ENCODE measurements at places on chromosomes 4 and X.
A peak's percentile ranks its signal among the peaks of the same experiment; 100 is the strongest.

DNA sequence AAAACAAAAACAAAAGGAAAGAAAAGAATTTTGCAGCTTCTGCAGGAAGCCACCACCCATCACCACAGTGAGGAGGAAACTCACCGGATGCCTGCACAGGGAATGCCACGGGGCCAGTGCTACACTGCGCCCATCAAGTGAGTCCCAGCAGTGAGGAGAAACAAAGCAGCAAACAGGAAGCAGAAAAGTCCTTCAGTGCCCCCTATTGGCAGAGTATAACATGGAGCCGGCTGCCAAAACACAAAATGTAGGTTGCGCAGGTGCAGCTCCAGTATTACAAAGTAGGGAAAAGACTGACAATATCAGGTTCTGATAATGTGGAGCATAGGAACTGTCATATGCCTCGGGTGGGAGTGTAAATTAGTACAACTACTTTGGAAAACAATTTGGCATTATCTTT, 23.3 kb upstream of the SCML2 start:
- no peaks in the 10 kb centered on the region for H3K4me1 ChIP-seq
- no peaks in the 10 kb centered on the region for H3K36me3 ChIP-seq
- DNase-seq = no peak
- peaks cover 3% of the 10 kb centered on the region for H3K27me3 ChIP-seq

GRCh38 chr4:75142850-75143249, 209.9 kb downstream of the PARM1 start:
- DNase-seq = no peak
- H3K36me3 ChIP-seq = no peaks in the 10 kb centered on the region
- no peaks in the 10 kb centered on the region for H3K4me1 ChIP-seq
- H3K27me3 ChIP-seq = peaks cover 1% of the 10 kb centered on the region

GRCh38 chr4:68378226-68378625, 28.3 kb upstream of the YTHDC1 start:
- DNase-seq = no peak
- H3K4me1 ChIP-seq = peaks cover 11% of the 10 kb centered on the region
- H3K4me3 ChIP-seq = no peak overlapping the region

GRCh38 chr4:108369035-108369655, 200.4 kb upstream of the LEF1 start:
- H3K36me3 ChIP-seq = no peaks in the 10 kb centered on the region
- H3K4me1 ChIP-seq = peaks cover 33% of the 10 kb centered on the region
- H3K27ac ChIP-seq = no peak overlapping the region
- no peak for DNase-seq

- H3K27me3 ChIP-seq = no peaks in the 10 kb centered on the region
- DNase-seq = no peak
- no peak overlapping the region for H3K4me3 ChIP-seq
- peaks cover 6% of the 10 kb centered on the region for H3K4me1 ChIP-seq
Measured at GRCh38 chr4:134807231-134807745, 605.7 kb upstream of the PABPC4L start.

DNA sequence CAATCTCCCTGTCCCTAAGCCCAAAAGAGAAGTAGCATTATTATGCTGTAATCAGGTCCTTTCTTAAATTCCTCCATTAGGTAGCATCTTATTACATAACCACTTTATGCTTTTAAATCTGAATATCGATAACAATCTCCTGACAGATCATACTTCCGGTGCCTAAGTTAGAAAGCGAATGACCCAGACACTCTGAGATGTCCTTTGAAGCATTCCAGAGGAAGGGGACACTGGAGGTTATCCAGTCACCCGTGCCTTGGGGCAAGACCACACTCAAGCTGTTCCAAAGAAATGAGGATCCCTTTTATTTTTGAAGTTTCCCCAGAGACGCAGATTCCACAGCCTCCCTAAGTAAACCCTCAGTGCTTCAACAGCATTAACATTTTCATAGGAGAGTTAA, 125.7 kb downstream of the PALLD start:
- DNase-seq = no peak
- no peaks in the 10 kb centered on the region for H3K27me3 ChIP-seq
- no peak overlapping the region for H3K4me3 ChIP-seq
- H3K27ac ChIP-seq = peak overlapping the region; percentile 47

DNA sequence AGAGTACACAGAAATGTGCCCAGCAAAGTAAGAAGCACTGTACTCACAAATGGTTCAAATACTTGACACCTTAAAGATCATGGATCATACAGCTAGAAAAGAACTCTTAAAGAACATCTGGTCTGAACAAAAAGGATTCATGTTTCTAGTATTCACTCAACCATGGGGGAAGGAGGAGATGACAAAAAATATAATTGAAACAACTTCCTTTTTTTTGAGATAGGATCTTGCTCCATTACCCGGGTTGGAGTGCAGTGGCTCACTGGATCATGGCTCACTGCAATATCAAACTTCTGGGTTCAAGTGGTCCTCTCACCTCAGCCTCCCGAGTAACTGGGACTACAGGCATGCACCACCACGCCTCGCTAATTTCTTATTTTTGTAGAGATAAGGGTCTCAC, 6.0 kb downstream of the DHX15 start:
- no peak overlapping the region for H3K4me3 ChIP-seq
- peak overlapping the region; percentile 26 for H3K27ac ChIP-seq
- peaks cover 35% of the 10 kb centered on the region for H3K4me1 ChIP-seq
- no peaks in the 10 kb centered on the region for H3K27me3 ChIP-seq
- no peak for DNase-seq
- H3K36me3 ChIP-seq = peaks cover 35% of the 10 kb centered on the region

DNA sequence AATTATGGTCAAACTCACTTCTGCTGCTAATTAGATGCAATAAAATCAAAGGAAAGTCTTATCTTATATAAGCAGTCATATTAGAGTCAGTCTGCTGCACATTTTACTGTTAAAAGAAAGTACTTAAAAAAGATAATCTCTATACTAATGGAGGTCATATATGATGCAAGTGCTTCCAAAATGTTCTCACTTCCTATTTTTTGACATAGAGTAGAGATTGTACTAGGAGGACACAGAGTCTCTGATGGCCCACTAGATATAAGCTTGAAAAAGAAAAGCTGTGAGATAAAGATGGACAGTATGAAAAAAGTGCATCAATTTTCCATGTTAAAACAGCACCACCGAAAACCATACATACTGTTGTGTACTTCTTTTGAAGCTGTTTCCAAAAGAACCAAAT, 196.9 kb downstream of the KLHL13 start:
- no peak overlapping the region for H3K27ac ChIP-seq
- no peak overlapping the region for H3K4me3 ChIP-seq
- no peaks in the 10 kb centered on the region for H3K4me1 ChIP-seq
- no peak for DNase-seq

DNA sequence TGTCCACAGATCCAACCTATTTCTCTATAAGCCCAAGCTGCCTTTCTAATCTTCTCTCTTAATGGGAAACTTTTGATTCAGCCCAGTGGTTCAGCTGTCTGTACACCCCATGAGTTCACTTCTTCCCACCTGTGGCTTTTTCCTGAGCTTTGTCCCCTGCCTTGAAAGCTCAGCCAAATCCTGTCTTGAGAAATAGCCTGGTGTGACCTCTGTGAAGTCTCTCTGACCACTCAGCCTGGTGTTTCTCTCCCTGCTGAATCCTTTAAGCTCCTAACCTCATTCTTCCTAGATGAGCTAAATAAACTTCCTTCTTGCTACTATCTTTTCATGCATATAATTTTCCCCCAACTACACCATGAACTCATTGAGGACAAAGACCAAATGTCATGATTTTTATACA, 15.2 kb upstream of the HERC5 start:
- H3K36me3 ChIP-seq = peaks cover 27% of the 10 kb centered on the region
- H3K4me1 ChIP-seq = peaks cover 19% of the 10 kb centered on the region
- no peak for DNase-seq
- H3K27me3 ChIP-seq = no peaks in the 10 kb centered on the region

DNA sequence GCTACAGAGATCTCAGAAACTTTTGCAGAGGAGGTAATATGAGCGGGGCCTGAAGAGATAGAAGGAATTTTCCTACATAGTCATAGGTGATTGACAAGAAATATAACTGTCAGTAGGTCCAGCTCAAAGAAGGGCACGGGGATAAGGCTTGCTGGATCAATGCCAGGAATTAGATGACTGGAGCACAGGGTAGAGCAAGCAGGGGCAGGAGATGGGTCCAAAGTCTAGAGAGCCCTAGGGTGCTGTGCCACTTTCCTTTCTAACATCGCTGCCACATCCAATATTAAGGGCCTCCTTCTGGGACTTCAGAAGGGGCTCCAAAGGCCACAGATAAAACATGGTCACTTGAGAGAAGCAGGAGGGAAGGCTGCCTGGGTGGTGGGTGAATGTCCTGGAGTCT, 402.2 kb downstream of the MID1IP1 start:
- H3K36me3 ChIP-seq = no peaks in the 10 kb centered on the region
- no peak overlapping the region for H3K4me3 ChIP-seq
- H3K27me3 ChIP-seq = no peaks in the 10 kb centered on the region
- H3K27ac ChIP-seq = no peak overlapping the region
- no peak for DNase-seq
- H3K4me1 ChIP-seq = peaks cover 6% of the 10 kb centered on the region

DNA sequence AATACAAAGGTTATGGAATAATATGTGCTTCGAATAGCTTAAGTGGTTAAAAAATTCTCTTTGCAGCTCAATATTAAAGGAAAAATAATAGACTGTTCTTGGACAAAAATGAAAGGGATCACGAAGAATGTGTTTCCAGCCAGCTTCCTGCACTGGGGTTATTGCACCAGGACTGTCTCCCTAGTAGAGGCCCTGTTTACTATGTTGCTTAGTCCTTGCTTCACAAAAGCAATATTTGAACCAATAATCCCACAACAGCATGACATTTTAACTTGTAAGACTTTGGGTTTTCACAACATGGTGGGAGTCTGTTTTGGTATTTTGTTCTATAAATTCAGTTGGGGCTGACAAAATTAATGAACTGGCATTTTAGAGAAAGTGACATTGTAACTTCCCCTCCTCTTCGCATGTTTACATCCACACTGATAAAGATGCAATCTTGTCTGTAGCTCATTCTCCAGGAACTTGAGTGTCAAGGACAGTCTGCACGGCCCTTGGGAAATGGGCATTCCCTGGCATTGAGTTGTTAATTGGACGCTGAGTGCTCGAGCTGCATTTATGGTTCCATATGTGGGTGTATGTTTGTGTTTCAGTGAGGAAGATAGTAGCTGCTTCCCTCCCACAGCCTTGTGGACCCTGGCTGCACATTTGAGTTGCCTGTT, 39.0 kb downstream of the SHROOM2 start:
- no peaks in the 10 kb centered on the region for H3K27me3 ChIP-seq
- peaks cover 1% of the 10 kb centered on the region for H3K36me3 ChIP-seq
- no peak overlapping the region for H3K4me3 ChIP-seq
- DNase-seq = no peak
- peaks cover 18% of the 10 kb centered on the region for H3K4me1 ChIP-seq

GRCh38 chr4:1763070-1763549, 30.0 kb upstream of the FGFR3 start:
- H3K27ac ChIP-seq = no peak overlapping the region
- H3K27me3 ChIP-seq = no peaks in the 10 kb centered on the region
- H3K4me1 ChIP-seq = peaks cover 18% of the 10 kb centered on the region
- DNase-seq = no peak

- peaks cover 17% of the 10 kb centered on the region for H3K27me3 ChIP-seq
- no peak overlapping the region for H3K27ac ChIP-seq
- no peak overlapping the region for H3K4me3 ChIP-seq
- DNase-seq = no peak
Measured at GRCh38 chrX:139120760-139121159, 409.2 kb upstream of the FGF13 start.

DNA sequence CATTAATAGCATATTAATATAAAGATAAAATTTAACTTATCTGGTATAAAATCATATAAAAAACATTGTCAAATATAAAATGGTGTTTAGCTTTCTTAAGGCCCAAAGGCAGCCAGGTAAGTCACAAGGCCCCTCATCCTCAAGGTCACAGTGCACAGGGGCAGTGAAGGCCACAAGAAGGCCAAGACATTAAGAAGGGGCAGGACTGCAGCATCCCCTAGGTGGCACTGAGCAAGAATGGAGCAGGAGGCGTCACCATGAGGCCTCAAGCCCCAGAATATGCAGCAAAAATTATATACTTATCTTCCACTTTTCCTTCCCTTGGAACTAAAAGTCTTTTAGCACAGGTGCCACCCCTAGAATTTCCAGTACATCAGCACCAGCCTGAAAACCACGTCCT, 49.5 kb upstream of the MAGEA8 start:
- no peak for DNase-seq
- H3K36me3 ChIP-seq = no peaks in the 10 kb centered on the region
- no peaks in the 10 kb centered on the region for H3K27me3 ChIP-seq

- no peak overlapping the region for H3K27ac ChIP-seq
- no peak for DNase-seq
- peak overlapping the region; percentile 59 for H3K4me3 ChIP-seq
- H3K36me3 ChIP-seq = no peaks in the 10 kb centered on the region
- peaks cover 72% of the 10 kb centered on the region for H3K27me3 ChIP-seq
- H3K4me1 ChIP-seq = peaks cover 4% of the 10 kb centered on the region
Measured at GRCh38 chrX:13570261-13570605, 832 bp downstream of the EGFL6 start.

DNA sequence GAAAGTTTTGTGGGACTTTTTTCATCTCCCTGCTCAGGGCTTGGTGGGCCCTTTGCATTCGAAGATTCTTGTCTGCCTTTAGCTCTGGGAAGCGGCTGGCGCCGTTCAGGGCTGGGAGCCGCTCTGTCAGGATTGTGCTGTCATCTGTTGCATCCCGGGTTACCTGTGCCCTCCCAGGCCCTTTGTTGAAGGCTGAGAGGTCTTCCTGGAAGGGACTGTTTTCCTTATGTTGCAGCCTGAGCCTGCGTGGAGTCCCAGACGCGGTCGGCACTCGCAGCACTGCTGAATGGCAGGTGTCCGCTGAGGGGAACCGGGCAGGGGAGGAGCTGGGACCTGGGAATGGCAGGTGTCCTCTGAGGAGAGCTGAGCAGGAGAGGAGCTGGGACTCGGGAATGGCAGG, 15.9 kb downstream of the RGS12 start:
- DNase-seq = no peak
- no peak overlapping the region for H3K4me3 ChIP-seq

DNA sequence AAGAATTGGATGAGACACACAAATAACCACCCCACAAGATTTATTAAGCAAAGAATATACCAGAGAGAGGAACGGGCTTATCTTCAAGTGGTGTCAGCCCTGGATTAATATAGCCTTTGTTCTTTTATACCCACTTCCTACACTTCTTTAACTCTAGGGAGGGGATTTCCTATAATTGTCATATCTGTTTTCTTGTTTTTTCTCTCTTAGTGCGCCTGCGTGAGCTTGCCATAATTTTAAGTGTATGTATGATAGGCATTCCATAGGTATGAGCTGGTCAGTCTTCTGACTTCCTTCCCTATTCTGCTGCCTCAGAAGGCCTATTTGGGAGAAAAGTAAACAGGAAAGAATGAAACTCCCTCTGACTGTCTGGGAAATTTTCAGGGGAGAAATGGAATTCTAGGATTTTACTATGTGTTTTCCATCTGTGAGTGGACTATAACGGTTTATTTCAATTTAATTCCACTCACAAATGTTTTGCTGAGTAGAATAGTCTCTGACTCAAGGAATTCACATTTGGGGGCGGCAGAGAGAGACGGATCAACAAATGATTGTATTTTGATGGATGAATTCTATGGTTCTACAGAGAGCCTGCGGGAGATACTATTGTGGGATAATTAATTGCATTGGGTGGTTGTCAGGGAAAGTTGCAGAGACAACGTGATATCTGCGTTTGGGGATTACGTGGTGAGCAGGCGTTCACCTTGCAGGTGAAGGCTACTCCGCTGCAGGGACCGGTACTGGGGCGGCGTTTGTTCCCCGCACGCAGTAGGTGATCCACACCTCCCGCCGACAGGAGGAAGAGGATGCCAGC, 626 bp upstream of the CEP135 start:
- DNase-seq = peak; percentile 42
- H3K4me3 ChIP-seq = peak overlapping the region; percentile 68
- no peaks in the 10 kb centered on the region for H3K27me3 ChIP-seq
